ENCODE measurements at places on chromosomes 16 and 17.

- no peak for DNase-seq
These were observed 346.2 kb upstream of the ASIC2 start for GRCh38 chr17:33639103-33639880.

- no peak for DNase-seq
These were observed 34.6 kb downstream of the TBCD start for GRCh38 chr17:82786427-82786826.

DNA sequence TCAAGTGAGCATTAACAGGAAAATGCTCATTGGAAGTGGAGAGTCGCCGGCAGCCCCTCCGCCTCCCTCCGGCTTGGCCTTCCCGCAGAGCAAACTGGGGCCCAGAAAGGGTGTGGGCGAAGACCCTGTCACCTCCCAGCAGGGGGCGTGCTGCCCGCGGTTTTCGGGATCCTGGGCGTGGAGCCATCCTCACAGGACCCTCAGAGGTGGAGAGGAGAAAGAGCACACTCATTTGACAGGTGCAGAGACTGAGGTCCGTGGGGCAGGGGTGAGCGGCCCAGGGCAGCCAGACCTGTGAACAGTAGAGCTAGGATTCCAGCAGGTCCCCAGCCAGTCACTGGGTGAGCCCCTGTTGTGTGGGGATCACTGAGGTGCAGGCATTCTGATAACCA lies 1002.9 kb downstream of the KCNJ18 start:
- DNase-seq = no peak

DNA sequence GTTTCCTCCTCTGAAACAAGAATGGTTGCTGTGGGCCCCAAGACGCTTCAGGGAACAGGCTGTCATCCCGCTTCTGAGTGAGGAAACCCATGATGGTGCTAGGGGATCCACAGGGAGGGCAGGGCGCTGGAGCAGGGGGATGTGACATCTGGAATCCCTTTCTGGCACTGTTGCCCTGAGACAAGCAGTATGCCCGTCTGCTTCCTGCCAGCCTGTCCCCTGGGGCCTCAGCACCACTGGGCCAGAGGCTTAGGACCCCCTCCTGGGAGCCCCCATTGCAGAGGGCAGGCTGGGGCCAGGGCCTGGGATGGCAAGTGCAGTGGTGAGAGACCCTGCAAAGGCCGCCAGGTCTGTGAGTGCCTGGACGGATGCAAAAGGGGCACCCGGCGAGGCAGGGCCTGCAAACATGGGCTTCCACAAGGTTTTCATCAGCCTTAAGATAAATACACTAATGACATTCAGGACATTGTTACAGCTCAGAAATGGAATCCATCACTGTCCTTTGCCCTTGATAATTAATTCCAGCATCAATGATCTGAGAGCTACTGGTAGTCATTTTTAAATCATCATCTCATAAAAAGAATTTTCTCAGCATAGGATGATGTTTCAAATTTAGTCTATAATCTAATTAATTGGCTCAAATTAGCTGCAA lies 51.6 kb downstream of the PRMT7 start:
- no peak for DNase-seq

GRCh38 chr16:181565-182021 lies 1.3 kb downstream of the HBQ1 start:
- no peak for DNase-seq

- DNase-seq = no peak
These were observed 639.3 kb downstream of the KCNJ2 start for GRCh38 chr17:70808596-70808995.

DNA sequence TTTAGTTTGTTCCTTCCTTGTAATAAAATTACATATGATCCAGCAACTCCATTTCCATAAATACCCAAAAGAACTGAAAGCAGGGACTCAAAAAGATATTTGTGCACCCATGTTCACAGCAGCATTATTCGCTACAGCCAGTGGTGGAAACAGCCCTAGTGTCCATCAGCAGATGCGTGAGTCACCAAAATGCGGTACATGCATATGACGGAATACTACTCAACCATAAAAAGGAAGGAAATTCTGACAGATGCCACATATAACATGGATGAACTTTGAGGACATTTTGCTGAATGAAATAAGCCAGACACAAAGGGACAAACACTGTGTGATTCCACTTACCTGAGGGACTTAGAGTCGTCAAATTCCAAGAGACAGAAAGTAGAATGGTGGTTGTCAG lies 9.1 kb upstream of the SLC47A2 start:
- DNase-seq = no peak

DNA sequence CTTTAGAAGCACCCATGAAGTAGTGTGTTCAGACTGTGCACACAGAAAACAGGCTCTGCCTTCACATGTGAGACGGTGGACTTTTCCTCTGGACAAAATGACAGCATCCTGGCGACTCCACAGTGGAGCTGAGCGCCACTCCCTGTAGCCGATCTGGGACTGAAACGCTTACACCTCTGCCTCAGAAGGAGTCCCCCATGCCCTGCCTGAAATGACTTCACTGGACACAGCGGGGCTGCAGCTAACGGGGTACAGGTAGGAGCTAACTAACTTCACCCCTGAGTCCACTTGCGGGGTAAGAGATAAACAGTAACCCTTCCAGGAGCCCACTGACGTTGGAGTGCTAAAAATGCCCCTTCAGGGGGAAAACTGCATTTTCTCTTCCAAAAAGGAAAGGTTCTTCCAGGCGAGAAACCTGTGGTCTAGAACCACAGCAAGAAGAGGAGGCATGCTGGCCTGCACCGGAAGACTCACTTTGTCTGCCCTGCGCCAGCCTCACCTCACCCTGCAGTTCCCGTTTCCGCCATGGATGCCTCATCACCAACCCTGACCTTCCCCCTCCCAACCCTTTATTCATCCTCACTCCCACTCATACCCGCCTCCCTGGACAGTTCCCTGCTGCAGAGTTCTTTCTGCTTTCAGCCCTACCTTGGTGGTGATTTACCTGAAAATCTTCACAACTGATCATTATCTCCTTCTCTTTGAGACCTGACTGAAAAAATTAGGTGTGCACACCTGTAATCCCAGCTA lies 19.4 kb upstream of the ENDOV start:
- DNase-seq = no peak

GRCh38 chr17:79211061-79211770 lies 136.6 kb downstream of the ENGASE start:
- DNase-seq = no peak

- DNase-seq = no peak
These were observed 81.3 kb downstream of the MAP2K6 start for GRCh38 chr17:69495787-69496186.

GRCh38 chr16:66273053-66273452 lies 93.4 kb upstream of the CDH5 start:
- DNase-seq = no peak

DNA sequence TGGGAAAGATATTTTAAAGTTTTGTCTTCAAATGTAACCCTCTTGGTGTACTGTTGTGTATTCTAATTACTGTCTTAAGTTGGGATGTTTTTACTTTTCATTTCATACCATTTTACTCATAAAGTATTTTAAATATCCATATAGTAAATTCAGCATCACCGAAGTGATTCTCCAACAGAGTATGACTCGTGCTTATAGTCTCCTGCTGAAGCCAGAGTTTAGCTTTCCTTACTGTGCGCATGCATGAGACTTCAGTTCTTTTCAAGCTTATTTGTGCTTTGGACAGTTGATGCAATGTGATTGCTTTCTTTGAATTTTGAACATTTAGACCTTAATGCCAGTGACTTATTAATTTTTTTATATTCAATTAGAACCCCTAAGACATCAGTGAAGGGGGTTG lies 7.4 kb upstream of the VPS35L start:
- DNase-seq = no peak

GRCh38 chr16:5885521-5885920 lies 787.9 kb upstream of the EEF2KMT start:
- no peak for DNase-seq

DNA sequence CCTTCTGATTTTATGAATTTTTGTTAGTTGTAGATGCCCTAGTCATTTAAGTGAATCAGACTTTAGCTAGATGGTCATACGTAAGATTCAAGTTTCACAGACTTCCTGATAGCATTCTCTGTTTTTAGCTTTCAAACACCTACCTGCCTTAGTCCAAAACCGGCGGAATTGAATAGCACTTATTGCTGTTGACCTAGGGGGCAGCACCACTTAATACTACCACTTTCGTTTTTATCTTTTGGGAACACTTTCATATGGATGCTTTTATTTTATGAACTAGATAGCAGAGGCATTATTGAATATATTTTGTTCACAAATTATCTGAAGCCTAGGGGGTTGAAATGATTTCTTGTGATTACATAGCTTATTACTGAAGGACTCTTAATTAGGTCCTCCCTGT lies 31.5 kb downstream of the TADA2A start:
- no peak for DNase-seq

DNA sequence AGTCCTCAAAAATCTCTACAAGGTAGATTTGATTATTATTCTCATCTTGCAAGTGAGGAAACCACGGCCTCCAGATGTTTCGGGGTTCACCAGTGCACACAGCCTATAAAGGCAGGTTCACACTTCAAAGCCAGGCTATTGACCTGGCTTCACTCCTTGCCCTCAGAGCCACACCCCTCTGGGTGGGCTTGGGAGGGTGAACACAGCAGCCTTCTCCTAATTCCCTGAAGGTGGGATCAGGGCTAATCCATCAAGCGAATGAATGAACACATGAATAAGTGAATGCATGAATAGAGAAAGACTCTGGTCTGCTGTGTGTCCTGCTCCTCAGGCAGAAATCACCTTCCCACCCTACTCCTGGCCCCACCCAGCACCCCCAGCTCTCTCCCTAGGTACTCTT lies 139.0 kb downstream of the CYLD start:
- DNase-seq = no peak

DNA sequence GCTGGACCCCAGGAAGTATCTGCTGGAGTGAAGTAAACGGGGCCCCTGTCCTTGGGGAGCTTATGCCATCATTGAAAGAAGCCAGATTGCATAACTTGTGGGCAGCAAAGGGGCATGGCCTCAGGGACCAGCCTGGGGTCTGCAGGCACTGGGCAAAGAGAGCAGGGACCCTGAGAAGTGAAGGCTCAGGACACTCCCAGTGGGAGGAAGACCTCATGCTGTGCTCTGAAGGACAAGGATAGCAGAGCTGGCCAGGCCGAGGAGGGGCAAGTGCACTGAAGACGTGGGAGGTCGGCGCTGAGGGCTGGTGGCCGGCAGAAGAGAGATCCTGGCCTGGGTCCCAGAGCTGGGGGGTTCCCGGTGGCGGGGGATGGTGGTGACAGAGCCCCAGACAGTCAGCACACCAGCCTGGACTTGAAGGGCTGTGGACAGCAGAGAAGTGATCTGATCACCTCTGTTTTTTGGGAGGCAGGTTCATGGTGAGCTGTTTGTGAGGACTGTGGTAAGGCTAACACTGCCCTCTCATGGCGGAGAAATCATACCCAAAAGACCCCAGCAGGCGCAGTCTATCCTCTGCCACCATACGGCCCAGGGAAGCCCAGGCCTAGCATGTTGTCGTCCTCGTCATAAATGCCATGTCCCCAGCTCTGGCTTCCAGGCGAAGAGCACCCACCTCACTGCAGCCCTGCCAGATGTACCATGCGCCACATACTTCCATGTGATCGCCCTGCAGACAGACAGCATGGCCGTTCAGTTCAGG lies 7.1 kb upstream of the CNP start:
- peak; percentile 52 for DNase-seq

GRCh38 chr16:59469266-59469665 lies 735.1 kb upstream of the GOT2 start:
- no peak for DNase-seq

DNA sequence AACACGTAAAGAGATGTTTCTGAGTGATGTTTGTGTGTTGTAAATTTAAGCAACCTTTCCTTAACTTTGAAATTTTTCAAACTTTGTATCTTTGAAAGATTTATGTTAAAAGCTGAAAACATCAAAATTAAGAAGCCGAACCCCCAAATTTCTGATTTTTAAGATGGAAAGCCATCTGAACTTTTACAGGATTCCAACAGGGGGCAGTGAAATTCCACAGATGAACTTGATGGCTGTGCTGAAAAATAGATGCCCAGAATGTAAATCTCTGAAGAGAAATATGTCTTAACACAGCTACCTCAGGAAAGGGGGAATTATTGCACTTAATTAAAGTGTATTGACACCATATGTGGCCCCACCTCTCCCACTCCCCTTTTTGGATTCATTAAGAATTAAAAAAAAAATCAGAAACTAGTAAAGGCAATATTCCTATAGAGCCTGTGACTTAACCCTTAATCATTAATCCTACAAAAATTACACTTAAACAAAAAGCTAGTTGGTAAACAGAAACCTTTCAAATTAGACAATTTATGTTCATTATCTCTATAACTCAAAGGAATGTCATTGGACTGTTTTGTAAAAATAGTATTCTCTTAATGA lies 597.9 kb downstream of the KCNJ2 start:
- DNase-seq = peak; percentile 47

- DNase-seq = peak; percentile 40
These were observed 58.3 kb downstream of the B9D1 start for GRCh38 chr17:19304209-19304608.

DNA sequence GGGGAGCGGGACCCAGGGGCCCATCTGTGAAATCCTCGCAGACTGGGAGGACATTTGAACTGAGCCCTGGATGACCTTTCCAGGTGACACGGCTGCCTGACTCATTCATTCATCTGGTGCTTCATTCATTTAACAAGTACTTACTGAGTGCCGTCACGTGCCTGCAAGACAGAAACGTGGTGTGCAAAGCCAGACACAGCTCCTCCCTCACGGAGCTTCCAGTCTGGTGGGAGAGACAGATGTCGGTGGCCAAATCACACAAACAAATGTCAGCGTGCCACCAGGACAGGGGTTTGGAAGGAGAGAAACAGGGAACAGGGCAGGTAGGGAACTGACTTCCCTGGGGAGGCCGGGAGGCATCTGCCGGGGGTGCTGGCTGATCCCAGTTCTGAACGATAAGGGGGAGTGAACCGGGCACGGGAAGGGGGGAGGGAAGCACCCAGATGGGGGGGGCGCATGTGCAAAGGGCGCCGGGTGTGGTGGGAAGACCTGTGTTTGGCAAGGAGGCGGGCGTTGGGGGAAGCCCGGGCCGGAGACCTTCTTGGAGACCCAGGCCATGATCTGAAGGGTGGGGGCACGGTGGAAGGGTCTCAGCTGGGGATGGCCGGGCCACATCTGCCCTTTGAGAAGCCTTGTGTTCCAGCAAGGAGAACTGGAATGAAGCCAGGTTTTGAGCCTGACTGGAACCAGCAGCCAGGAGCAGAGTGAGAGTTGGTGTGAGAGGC lies 93.6 kb upstream of the CIBAR2 start:
- DNase-seq = peak; percentile 35

- DNase-seq = no peak
These were observed 1.9 kb downstream of the NOD2 start for GRCh38 chr16:50695017-50696000.

- peak; percentile 47 for DNase-seq
These were observed 1.8 kb downstream of the CACNB1 start for GRCh38 chr17:39195568-39196160.

- DNase-seq = no peak
These were observed 39.7 kb downstream of the PLD6 start for GRCh38 chr17:17166446-17166845.
